ENCODE measurements at places on chromosomes 2 and 18. TPM values are rescaled to one million over a fixed set of nuclear protein-coding genes. Genes with fewer than 3 reads are reported as not detected.

Gene RFTN2
- total RNA-seq: 0.29 TPM

- no peak for ATAC-seq
These were observed 8.0 kb downstream of the D2HGDH start for GRCh38 chr2:241742320-241742939.

GRCh38 chr2:9373047-9373446 lies 50.3 kb downstream of the ITGB1BP1 start:
- ATAC-seq: no peak

DNA sequence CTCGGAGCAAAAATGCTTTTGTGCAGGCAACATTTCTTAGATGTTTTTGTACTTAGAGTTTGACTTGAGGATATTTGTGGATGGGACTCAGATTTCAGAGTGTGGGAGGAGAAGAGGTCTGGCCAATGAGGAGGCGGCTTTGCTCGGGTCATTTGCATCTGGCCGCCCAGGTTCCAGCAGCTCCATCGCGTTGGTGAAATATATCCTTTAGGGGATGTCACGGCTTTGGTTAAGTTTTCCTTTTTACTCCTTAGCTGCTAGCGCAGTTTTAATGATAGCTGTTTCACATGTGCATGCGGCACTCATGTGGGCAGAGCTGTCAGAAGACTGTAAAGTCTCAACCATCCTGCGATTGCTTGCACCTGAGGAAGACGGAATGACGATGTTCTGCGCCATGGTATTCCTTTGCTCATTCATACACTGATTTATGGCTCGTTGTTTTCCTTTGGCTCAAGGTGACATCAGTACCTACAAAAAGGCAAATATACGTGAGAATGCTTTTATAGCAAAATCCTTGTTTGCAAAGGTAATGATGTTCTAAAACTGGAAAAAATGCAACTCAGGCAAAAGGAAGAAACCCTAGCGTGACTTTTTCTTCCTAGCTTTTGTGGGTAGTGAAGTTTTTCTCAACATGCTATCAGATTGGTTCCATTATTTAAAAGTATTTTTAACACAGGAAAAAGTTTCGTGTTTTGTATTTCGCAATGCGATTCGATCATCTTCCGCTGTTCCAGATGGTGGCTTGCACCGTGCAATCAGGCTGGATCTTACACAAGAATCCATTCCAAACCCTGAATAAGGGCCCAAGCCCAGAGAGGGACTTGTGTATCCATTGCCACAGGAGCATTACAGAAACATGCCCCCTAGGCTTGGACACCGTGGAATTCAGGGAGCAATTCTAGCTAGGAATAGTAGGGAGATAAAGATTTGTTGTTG lies 70.5 kb upstream of the ZNF516 start:
- ATAC-seq: no peak

GRCh38 chr2:237154082-237154638 lies 68.5 kb downstream of the COPS8 start:
- no peak for ATAC-seq

All from activated T-helper 17 cell treated with anti-CD3 and anti-CD28 coated beads, Interleukin-2, amount 50 U/mL, for 72 hours (primary cell).